ENCODE measurements at places on chromosomes 12 and 14. TPM values are rescaled to one million over a fixed set of nuclear protein-coding genes. Genes with fewer than 3 reads are reported as not detected.

DNA sequence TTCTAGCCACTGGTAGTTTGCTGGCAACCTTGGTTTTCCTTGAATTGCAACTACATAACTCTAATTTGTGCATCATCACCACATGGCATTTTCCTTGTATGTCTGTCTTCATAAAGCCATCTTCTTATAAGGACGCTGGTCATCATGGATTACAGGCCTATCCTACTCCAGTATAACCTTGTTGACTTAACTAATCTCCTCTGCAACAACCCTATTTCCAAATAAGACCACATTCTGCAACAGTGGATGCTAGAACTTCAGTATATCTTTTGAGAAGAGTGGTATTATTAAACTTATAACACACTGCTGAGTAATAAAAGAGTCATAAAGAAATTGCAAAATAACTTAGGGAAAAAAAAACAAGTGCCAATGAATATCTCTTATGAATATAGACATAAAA is 511.8 kb upstream of the FOXG1 start:
- DNase-seq, result no peak

- DNase-seq, result no peak
Measured at GRCh38 chr12:57479376-57480115, at the start of gene ARHGAP9. Gene ARHGAP9, minus strand, starts transcription at chr12:57479866. Its CDS starts 460 bp downstream, at chr12:57479406.

The HOXC11 gene
- not detected for polyA plus RNA-seq

The RASAL1 gene
- polyA plus RNA-seq, result 5.9 TPM
